ENCODE measurements at places on chromosomes 5 and 9.

- DNase-seq, result no peak
These were observed 143.3 kb downstream of the RAPGEF6 start for GRCh38 chr5:131491749-131492148.

- no peak for DNase-seq
These were observed 267.2 kb downstream of the RAB3C start for GRCh38 chr5:58849921-58850667.

DNA sequence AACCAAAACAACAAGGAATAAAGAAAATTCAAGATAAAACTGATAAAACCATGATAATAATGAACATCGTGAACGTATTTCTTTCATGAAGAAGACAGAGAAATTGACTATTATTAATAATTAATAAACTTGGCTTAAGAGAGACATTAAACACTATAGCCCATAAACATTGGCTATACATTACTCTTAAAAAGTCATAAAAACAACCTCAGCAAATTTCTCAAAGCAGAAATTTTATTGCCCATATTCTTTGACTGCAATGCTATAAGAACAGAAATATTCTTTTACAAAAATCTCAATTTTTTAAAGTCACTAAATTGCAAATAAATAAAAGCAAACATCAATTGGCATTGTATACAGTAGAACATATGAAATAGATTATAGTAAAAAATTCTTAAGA lies 42.5 kb downstream of the CSF2 start:
- no peak for DNase-seq

DNA sequence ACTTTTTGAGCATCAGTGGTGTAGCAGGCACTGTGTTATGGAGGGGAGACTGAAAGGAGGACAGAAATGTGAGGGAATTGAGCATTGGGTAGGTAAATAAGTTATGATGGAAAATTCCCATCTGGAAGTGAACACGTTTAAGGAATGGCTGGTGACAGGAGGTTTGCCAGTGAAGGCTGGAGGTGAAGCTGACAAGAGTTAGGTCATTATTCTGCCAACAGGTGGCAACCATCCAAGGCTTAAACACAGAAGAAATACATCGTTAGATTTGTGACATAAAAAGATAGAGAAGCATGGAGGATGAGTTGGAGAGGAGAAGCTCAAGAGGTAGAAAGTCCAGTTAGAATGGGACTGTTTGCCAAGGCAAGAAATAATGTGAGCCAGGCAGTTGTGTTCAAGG lies 455.3 kb upstream of the SGCD start:
- no peak for DNase-seq

DNA sequence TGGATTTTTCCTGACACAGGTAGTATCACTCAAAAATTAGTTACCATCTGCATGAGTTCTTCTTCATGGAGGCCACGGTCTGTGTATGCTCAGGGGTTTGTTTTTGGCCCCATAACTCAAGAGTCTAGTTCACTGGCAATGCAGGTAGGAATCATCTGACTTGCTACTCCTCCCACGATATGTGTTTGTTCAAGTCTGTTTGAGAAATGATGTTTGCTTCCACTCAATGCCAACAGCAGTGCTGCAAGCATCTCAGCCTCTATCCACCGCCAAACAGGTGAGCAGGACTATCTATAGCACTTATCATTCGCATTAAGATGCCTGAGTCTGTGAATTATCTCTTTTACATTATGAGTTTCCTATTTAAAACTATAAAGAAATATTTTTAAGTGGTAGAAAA lies 264.8 kb upstream of the PTGER4 start:
- no peak for DNase-seq

- no peak for DNase-seq
These were observed 19.7 kb upstream of the PCDHAC2 start for GRCh38 chr5:140946578-140946977.

- no peak for DNase-seq
These were observed 120.2 kb downstream of the SEMA6A start for GRCh38 chr5:116454417-116454927.

DNA sequence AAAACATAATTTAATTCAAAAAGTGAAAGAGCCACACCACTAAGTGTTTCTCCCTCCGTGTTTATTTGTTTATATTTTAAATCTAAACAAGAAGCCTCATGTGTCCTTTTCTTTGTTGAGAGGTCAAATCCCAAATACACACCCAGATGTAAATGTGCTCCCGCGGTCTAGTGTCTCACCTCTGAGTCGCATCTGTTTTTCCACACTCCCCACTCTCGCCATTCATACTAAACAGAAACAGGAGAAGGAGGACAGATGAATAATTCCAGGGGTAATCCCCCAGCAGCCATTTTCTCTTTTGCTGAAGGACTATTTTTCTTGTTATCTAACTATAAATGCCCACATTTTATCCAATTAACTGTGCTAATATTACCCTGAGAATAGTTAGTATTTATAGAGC lies 361.6 kb upstream of the RIOK2 start:
- DNase-seq, result no peak

- no peak for DNase-seq
These were observed 48.8 kb upstream of the SNAPC3 start for GRCh38 chr9:15373881-15374280.

DNA sequence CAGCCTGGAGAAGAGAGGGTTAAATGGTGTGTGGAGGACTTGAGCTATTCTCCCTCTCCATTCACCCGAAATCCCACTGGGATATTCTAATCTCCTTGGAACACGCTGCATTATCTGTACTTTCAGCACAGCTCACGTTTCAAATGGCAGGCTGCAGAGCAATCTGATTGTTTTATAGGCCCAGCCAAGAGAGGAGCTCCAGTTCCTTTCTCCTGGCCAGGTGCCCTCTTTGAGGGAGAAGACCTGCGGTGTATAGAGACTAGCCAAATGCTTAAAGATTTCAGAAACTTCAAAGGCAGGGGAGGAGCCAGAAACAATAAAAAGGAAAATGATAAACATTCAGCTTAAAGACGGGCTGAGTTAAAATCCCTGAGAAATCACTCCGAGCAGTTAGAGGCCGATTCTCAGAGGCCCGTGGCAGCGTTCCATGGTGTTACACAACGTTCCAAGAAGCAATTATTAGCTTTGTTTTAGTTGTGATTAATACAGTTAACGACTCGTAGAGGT lies 564.0 kb upstream of the KLF4 start:
- DNase-seq, result no peak

DNA sequence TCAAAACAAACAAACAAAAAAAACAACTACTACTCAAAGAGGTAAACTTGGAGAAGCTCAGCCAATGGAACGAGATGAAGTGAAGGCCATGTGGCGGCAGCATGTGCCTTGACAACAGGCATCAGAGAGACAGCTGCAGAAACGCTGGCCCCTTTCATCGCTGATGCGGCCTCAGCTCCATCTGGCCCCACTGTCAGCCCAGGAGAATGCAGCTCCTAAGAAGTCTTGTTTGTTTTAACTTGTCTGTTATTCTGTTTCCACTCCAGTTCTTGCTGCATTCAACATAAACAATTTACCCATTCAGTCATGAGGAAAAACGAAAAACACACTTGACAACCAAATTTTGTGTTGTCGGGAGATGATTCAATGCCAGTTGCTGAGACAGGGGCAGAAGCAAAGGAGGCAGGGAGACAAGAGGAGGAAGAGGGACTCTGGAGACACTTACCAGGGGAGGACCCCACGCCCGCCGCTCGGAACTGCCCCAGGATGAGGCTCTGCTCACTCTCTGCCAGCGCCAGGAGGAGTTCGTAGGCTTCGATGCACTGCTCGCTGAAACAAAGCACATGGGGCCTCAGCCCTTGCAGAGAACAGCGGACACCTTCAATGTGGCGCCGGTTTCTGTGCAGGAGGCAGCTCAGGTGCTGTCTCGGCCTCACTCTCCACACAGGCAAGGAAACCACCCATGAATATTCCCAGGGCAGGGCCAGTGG lies 91.2 kb downstream of the DCP2 start:
- no peak for DNase-seq

DNA sequence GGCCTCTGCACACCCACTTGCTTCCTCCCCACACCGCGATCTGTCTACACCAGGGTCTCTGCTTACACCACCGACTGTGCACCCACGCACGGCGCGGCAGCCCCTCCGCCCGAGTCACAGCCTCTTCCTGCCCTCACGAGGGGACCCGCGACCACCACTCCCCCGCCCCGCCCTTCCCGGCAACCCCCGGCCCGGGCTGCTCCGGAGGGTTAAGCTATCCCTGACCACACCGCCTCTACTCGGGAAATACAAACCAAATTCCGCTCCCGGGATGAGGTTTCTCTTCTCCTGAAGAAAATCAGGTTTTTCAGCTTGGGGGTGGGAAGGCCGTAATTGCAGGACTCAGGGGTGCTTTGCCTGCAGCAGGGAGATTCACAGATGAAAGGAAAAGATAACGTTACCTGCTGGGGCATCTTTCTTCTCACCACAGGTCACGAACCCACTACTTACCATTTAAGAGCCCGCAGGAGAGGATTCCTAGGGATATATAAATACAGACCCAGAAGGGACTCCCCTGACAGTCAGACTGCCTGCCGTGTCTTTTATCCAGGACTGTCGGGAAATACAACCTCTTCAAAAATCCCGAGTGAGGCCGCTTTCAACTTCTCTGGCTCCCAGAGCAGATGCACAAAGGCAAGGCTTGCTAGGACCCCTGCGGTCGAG lies 63.5 kb downstream of the ROR2 start:
- no peak for DNase-seq

- no peak for DNase-seq
These were observed 68.1 kb downstream of the COL5A1 start for GRCh38 chr9:134709512-134710270.

GRCh38 chr5:173808079-173808808 lies 79.9 kb upstream of the CPEB4 start:
- no peak for DNase-seq

DNA sequence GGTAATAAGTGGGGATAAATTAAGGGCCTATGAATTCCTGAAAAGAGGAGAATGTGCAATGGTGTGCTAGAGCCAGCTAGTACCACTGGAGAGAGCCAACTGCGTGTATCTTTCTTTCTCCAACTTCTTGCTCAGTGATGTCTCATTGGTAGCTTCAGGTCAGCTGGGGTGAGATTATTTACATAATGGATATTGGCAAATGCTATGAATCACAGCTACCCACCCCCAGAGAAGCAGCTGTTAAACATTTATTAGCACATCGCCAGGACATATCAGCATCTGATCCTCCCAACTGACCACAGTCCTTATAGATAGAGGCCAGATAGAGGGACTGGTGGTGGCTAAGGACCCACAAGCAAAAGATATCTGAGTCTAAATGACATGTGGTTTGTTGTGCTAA lies 421.3 kb downstream of the ACTL7B start:
- no peak for DNase-seq

GRCh38 chr9:137217276-137218211 lies 4.5 kb downstream of the RNF208 start:
- no peak for DNase-seq

DNA sequence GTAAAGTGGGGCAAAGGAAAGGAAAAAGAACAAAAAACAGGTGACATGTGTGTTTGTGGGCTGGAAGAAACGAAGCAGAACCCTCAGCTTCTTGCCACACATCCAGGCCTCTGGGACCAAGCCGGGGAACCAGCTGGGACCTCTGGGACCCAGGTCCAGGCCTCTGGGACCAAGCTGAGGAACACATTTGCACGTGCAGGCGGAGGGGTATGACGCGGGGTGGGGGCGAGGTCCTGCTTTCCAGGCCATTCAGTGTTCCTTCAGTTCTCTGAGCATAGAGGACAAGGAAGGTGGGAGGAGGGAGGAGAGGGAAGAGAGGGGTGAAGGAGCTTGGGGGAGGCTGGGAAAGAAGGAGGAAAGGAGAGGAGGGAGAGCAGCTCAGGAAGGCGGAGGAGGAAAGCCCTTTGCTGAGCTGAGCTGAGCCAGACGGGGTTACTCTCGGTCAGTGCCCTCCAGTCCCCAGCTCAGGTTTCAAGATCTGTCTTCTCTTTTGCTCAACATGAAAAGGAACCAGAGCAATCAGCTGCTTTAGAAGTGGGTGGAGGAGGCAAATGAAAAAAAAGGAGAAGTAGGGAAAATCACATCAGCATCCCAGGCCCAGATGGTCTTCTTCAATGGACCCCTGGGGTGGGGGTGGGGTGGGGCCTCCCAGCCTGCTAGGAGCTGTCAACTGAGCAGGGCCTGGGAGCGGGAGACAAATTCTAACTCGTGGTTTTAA lies 59.1 kb downstream of the ABCA1 start:
- DNase-seq, result no peak

DNA sequence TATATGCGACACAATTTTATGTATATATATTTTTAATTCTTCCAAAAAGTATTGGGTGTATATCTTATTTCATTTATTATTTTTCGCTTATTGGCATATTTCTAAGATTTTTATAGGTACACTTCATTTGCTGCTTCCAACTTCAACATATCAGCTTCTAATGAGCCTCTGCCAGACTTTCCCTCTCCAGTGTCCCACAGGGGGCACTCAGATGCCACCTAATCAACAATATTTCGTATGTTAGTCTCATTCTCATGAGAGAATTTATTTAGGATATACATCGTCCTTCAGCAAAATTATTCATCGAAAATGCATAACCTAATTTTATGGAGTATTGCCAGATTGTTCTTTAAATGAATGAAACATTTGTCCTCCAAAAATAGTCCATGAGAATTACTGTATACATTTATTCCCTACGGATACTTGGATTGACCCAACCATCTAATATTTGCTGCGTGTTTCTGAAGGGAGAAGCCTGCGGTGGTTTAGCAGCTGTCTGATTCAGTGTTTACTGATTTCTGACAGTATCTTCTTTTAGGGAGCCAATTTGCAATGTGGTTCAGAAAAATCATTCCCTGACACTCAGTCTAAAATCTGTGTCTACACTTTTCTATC lies 100.6 kb upstream of the SELENOP start:
- no peak for DNase-seq

- no peak for DNase-seq
These were observed 128.7 kb downstream of the ENTREP1 start for GRCh38 chr9:69453746-69454145.

GRCh38 chr9:38335686-38336085 lies 56.8 kb upstream of the ALDH1B1 start:
- no peak for DNase-seq

GRCh38 chr9:125854553-125855275 lies 107.5 kb downstream of the PBX3 start:
- no peak for DNase-seq

- DNase-seq, result no peak
These were observed 110.5 kb downstream of the RASGRF2 start for GRCh38 chr5:81070571-81071255.

- DNase-seq, result no peak
These were observed 155.1 kb upstream of the DMRT1 start for GRCh38 chr9:686321-686813.

DNA sequence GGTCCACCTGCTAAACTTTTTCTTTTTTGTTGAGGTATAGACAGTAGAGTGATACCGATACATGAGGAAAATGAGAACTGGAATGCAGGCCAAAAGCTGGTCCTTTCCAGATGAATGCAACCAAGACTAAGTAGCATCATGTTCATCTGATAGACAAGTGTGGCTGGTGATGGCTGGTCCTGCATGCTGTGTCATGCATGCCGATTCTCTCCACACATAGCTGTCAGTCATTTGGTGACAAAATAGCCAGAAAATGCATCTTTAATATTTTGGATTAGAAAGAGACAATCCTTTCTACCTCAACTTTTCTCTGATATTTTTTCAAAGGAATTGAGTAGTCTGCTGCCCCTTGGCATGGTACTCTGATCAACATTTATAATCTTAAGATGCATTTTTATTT lies 49.9 kb downstream of the ZSWIM6 start:
- no peak for DNase-seq

Measured in activated CD8-positive, alpha-beta memory T cell treated with anti-CD3 and anti-CD28 coated beads for 24 hours (primary cell).